Effector CD4-positive, alpha-beta T cell (primary cell): ENCODE measurements at places on chromosomes 11 and 22.

- DNase-seq, result no peak
Observed at GRCh38 chr22:33386270-33386669, 328.1 kb upstream of the SYN3 start.

DNA sequence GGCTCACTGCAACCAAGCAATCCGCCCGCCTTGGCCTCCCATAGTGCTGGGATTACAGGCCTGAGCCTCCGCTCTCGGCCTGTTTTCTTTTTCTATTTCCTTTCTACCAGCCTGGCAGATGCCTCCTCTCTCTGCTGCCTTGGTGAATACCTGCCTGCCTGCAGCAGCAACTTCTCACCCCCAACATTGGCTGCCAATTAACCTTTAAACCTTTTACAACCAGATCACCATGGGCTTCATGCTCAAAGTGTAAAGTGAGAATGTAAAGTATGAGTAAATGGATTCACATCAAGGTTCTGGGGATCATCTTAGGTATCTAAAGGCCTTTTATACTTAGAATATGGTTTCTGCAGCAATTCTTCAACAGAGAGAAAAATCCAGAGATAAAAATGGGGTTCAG is 13.0 kb upstream of the FCHSD2 start:
- no peak for DNase-seq

GRCh38 chr11:118658429-118659313 is 20.8 kb downstream of the TREH start:
- no peak for DNase-seq

- no peak for DNase-seq
Observed at GRCh38 chr11:102108734-102109440, 1.4 kb upstream of the YAP1 start.

- DNase-seq, result no peak
Observed at GRCh38 chr22:49954354-49954753, 6.2 kb upstream of the PIM3 start.

DNA sequence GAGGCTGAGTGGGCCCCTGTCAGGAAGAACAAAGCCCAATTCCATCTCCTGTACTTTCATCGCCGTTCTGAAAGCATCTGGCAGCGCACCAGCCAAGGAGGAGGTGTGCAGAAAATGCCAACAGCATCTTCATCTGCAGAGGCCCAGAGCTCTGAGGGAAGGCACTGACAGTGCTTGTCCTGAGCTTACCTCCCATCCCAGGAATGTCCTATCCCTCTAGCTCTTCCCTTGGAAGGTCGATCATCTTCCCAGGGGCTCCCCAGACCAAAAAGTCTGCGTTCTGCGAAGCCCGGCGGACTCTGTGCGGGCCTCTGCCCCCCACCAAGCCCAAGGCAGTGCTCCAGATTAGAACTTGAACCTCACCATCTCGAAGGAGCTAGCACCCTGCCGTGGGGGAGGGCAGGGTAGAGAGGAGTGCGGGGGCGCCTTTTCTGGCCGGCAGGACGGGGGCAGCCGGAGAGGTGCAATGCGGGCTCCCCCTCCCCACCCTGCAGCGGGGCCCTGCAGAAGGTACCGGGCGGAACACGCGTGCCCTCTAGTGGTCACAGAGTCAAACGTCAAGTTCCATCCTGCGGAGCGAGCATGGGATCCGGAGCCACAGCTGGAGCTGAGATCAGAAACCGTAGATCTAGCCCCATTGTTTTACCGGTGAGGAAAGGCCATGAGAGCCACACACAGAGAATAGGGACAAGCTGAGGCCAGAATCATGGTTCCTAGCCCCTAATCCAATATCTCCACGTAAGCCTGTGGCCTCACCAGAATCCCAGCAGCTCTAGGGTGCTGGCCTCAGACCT is 5.0 kb downstream of the SCN2B start:
- DNase-seq, result peak; percentile 65

DNA sequence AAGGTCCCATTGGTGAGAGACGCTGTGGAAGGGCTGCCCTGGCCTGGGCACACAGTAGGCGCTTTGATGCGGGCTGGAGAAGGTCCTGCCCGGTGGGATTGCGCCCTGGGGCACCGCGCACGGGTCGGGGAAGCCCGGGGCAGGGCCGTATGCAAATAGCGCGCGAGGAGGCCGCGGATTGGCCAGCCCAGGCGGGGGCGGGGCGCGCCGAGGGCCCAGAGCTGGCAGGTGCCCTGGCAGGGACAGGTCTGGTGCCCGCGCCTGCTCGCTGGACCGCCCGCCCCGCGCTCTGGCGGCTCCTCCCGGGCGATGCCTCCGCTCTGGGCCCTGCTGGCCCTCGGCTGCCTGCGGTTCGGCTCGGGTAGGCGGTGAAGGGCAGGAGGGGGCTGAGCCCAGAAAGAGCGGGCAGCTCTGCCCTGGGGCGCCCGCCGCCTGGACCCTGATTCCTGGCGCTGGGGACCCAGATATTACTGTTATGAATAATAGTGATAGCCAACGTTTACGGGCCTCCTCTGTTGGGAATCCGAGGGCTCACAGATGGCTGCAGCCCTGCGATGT is at the start of gene UPK3A:
UPK3A (plus strand) TSS at position 245 of the 558 bp plus-strand sequence; CDS start at position 310, 65 bp downstream.
- DNase-seq, result peak; percentile 47

GRCh38 chr22:37231406-37232139 is 12.5 kb downstream of the RAC2 start:
- DNase-seq, result no peak

- no peak for DNase-seq
Observed at GRCh38 chr22:32967386-32968101, 90.6 kb downstream of the SYN3 start.

- peak; percentile 53 for DNase-seq
Observed at GRCh38 chr11:765025-765801, 12.1 kb downstream of the GATD1 start.

DNA sequence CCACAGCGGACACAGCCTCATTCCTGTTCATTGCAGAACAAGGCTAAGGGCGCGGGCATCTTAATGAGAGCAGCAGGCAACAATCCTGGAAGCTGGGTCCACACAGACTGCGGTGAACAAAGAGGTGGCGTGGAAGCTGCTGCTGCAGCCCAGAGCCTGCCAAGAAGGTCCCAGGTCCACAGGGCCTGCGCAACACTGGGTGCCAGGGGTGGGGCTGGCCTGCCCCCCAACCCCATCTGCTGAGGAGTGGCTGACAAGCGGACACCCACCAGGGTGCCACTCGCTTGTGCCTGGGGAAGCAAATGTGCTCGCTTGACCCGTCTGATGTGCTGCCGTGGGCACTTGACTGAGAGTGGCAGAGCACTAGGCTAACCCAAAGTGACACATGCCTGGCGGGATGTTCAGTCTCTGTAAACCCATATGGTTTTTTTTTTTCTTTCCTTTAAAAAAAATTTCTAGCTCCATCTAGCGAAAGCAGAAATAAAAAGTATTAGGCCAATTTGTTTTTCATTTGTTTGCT is 83.2 kb upstream of the PITPNB start:
- DNase-seq, result no peak

- no peak for DNase-seq
Observed at GRCh38 chr11:100866453-100866852, 179.4 kb downstream of the ARHGAP42 start.

- DNase-seq, result no peak
Observed at GRCh38 chr11:123046473-123047259, 15.3 kb downstream of the HSPA8 start.

DNA sequence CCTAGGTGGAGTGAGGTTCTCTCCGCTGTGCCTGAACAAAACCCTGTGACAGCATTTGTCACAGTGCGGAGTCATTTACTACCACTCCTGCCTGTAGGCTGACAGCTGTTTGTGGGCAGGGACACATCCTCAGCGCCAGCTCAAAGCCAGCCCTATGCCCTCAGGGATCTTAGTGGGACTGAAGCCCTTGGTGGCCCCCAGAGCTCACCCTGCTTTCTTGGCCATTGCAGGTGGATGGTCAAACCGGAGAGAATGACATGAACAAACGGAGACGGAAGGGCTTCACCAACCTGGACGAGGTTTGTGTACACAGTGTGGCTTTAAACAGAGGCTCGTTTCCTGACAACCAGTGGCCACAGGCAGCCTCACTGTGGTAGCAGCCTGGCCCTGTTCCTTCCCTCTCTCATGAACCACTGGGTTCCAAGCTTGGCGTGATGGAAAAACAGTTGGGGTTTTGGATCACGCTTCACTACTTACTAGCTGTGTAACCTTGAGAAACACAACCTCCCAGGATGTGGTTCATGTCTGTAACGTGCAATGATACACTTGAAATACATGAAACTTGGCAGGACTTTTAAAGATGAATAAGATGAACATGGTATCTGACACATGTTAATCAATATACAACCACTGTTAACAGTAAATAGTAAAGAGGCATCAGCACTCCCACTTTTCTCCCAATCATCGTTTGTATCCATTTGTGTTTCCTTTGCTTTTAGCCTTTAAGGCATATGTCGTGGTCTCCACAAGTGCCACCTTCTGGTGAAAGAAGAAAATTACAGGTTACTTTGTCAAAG is 125.8 kb downstream of the MICAL2 start:
- peak; percentile 9 for DNase-seq

DNA sequence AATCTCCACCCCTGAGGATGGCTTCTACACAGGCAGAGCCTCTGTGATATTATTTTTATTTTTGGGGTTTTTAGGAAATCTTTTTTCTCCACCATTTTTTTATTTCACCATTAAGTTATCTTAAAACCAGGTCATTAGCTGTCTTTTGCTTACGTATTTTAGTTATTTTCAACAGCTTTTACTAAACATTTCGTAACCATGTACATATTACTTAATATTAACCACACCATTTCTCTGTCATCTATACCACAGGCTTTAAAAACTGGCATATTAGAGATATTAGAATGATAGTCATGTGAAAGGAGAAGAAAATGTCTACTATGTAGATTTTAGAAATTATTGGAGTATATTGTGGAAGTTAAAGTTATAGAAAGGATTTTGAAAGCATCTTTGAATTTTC is 37.4 kb downstream of the YAP1 start:
- DNase-seq, result no peak

DNA sequence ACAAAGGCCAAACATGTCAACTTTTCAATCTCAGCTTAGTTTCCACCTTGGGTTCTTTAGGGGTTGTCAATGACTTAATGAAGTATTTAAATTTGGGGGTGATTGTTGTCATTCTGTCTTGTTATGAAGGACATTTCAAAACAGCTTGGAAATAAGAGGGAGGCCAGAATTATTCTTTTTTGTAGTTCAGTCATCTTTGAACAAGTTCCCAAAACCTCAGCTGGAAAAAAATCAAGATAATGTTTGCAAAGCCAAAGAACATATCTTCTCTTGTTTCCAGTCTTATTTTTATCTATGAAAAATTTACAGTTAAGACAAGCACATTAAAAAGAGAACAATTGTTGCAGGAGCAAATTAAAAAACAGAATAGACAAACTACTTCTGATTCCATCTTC is 612.8 kb downstream of the INSC start:
- no peak for DNase-seq

- DNase-seq, result no peak
Observed at GRCh38 chr22:21703684-21704316, 31.8 kb downstream of the YPEL1 start.

GRCh38 chr11:70751142-70751734 is 352.9 kb downstream of the CTTN start:
- DNase-seq, result no peak

- DNase-seq, result no peak
Observed at GRCh38 chr11:94747146-94747545, 21.0 kb upstream of the AMOTL1 start.

GRCh38 chr11:36339888-36340287 is 43.8 kb downstream of the PRR5L start:
- DNase-seq, result no peak

DNA sequence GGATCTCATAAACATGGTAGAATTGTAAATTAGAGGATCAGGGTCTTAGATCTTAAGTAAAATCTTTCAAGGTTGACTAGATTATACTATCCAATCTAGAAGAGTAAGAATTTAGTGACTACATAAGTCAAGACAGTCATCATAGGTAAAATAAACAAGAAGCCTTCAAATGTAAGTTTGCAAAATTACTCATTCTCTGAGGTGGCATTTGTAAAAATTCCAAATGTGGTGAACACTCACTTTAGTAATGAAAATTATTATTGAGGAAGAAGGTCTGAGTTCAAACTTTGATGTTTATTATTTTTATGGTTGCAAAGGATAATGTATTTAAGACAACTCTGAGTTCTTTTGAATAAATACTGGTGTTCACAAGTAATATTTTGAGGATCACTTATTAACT is 4.6 kb downstream of the HYLS1 start:
- DNase-seq, result no peak

DNA sequence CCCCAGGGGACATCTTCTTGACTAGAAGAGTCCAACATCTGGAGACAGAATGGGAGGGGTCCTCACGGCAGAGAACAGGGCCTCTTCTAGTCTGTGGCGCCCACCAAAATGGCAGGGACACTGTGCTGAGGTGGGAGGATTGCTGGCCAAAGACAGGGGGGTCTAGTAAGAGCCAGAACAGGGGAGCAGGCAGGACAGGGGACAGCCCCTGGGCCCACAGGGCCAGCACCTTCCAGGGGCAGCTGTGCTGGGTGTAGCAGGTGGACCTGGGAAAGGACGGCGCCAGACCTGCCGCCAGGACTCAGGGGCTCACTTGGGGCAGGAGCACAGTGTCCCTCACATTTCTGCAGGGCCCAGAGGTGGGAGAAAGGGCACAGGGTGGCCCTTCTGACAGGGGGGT is 858 bp upstream of the APOBEC3A start:
- DNase-seq, result no peak

DNA sequence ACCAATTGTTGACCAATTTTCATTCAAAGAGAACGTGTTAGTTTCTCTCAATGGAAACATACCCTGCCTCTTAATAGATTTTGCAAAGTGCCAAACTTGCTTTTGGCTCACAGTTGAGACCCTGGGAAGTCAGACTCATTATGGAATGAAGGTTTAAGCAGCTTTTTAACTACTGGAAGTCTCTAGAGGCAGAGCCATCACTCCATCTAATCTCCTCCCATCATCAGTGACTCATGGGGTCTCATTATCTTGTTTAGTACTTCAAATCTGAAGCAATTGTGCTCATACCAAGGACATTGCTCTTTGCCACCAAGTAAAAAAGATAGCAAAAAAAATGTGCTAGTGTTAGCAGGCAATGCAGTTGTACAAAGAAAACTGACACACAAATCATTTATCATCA is 537.1 kb upstream of the LRRC4C start:
- DNase-seq, result no peak

DNA sequence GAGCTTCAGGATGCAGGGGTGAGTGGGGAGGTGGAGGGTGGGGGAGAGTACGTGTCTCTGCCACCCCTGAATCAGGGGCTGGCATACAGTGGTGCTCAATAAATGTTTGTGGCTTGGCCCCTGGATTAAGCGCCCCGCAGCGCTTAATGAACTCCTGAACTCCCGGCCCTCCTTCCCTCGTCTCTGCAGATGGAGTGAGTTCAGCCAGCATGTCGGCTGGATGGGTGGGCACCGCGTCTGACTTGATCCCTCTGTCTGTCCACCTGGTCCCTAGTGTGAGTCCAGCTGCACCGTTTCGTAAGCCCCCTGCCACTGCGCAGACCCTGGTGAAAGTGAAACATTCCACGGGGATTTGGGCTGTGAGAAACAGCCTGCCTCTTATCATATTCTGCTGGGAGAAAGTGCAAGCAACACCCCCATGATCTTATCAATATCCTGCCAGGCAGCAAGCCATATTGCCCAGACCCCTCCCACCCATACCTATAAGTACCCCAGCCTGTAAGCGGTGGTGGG is 12.0 kb upstream of the MRGPRD start:
- no peak for DNase-seq
